ENCODE measurements at places on chromosomes 7 and 10. TPM values are rescaled to one million over a fixed set of nuclear protein-coding genes. Genes with fewer than 3 reads are reported as not detected.

Gene CALML3
- total RNA-seq = not detected

Gene PNLIPRP2
- total RNA-seq = 1.1 TPM

Gene DPYSL4
- 1.8 TPM for total RNA-seq

Gene HOXA11
- total RNA-seq = 6.1 TPM

Gene GRID2IP
- total RNA-seq = not detected

Gene CADPS2
- 9.7 TPM for total RNA-seq

Gene TMEM140
- 55.5 TPM for total RNA-seq

Gene AGAP3
- 86.8 TPM for total RNA-seq

Gene ELN
- total RNA-seq = 95.5 TPM

Gene UBE2D1
- 18.7 TPM for total RNA-seq

Gene OR2A42
- not detected for total RNA-seq

Gene CYP26C1
- 0.22 TPM for total RNA-seq

Gene OR9A2
- not detected for total RNA-seq

Gene PNLIPRP1
- 0.90 TPM for total RNA-seq

Gene PLEKHA1
- total RNA-seq = 27.9 TPM

Gene FXYD4
- not detected for total RNA-seq

Gene GIMAP6
- total RNA-seq = 46.6 TPM

DNA sequence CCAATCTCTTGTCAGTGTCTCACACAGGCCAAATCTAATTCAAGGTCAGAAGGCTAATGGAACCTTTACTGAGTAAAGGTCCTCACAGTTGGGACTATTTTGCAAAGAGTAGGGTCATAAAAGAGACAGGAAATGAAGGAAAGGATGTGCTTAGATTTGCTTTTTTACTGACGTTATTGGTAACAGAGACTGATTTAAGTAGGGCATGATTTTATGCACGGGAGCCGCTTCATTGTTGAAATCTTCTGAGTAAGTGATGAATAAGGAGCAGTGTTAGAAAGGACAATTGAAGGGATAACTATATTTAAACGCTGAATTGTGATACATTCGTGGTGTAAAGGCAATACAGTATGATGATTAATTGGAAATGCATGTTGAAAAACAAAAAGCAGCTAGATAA, 261.5 kb downstream of the MALRD1 start:
- no peak for DNase-seq

DNA sequence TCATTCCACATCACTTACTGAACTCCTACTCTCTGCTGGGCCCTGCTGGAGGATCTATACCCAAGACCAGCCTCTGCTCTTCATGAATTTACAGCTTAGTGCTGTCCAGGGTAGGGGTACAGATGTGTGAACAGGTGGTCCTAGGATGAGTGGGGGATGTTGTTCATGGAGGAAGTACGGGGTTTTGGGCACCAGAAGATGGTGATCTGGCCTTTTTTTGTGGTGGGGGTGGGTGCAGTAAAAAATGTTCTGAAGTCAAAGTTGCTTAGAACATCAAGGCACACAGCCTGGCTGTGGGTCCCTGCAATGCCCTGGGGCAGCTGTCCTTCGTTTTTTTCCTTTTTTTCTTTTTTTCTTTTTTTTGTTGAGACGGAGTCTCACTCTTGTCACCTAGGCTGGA, 34.2 kb upstream of the GNA12 start:
- no peak for DNase-seq

- DNase-seq = no peak
These were observed 142.7 kb upstream of the FZD8 start for GRCh38 chr10:35784751-35785150.

GRCh38 chr10:124212702-124213101, 119.3 kb upstream of the CHST15 start:
- DNase-seq = peak; percentile 45

GRCh38 chr10:112000466-112000865, 183.1 kb downstream of the GPAM start:
- no peak for DNase-seq

DNA sequence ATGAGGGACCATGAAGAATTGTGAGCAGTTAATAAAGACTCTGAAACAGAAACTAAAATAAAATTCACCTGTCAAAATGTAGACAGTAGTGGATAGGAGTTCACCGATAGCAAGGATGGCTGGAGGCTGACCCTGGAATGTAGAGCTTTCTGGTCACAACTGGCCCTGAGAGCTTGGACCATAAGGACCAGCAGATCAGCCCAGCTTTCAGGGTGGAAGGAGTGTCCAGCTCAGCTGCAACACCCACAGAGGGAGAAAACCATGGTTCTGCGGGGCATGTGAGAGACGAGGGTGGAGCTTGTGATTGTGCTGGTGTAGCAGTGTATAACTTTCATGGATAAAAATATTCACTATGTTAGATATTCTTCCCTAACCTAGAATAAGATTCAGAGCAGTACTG, 199.9 kb downstream of the KCND2 start:
- DNase-seq = no peak

GRCh38 chr10:42999385-43000020, 77.4 kb upstream of the RET start:
- peak; percentile 68 for DNase-seq

DNA sequence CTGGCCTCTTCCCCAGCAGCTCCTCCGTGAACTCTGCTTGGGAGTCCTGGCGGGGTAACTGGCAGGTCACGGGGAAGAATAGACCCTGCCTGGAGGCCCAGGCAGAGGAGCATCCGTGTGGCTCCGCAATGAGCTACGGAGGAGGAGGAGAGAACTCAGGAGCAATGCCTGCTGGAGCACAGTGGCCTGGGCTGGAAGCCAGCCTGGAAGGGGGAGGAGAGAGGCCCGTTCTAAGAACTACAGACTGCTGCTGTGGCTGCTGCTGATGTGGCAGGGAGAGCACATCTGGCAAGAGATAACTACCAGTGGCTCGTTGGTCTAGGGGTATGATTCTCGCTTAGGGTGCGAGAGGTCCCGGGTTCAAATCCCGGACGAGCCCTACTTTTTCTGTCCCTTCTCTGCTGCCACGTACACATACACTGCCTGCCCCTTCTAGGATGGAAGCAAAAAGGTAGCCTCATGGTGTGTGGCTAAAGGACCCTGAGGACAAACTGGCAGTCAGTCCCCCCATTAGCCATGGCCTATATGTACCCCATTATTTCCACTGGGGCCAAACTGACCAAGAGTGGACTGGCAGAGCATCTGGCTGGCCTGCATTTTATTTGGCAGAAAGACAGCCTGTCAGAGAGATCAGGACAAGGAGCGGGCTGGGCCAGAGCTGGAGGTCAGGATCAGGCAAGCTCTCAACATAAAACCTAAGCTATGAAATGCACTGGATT, 7.7 kb upstream of the OPN1SW start:
- no peak for DNase-seq

DNA sequence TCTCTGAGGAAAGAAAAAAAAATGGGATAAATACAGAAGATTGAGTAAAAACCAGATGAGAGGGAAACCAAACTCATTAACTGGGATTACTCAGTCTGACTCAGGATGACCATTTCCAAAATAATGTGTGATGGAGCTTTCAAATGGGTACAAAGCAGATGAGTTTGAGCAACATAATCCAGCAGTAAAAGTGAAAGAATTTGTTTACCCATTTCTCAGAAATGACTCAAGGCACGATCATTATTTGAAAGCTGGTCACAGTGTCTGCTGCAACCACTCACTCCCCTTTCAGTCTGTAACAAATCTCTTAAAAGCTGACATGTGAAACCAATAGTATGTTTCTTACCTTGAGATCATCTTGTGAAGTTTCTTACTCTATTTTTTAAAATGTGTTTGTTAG, 104.7 kb upstream of the KLF14 start:
- no peak for DNase-seq

- no peak for DNase-seq
These were observed 33.3 kb downstream of the CTBP2 start for GRCh38 chr10:125127110-125127509.

- peak; percentile 93 for DNase-seq
These were observed 97.5 kb downstream of the FAM53B start for GRCh38 chr10:124646483-124647352.

GRCh38 chr7:51262796-51263531, 53.6 kb downstream of the COBL start:
- DNase-seq = no peak

GRCh38 chr10:117350909-117351308, 24.3 kb downstream of the PDZD8 start:
- no peak for DNase-seq

DNA sequence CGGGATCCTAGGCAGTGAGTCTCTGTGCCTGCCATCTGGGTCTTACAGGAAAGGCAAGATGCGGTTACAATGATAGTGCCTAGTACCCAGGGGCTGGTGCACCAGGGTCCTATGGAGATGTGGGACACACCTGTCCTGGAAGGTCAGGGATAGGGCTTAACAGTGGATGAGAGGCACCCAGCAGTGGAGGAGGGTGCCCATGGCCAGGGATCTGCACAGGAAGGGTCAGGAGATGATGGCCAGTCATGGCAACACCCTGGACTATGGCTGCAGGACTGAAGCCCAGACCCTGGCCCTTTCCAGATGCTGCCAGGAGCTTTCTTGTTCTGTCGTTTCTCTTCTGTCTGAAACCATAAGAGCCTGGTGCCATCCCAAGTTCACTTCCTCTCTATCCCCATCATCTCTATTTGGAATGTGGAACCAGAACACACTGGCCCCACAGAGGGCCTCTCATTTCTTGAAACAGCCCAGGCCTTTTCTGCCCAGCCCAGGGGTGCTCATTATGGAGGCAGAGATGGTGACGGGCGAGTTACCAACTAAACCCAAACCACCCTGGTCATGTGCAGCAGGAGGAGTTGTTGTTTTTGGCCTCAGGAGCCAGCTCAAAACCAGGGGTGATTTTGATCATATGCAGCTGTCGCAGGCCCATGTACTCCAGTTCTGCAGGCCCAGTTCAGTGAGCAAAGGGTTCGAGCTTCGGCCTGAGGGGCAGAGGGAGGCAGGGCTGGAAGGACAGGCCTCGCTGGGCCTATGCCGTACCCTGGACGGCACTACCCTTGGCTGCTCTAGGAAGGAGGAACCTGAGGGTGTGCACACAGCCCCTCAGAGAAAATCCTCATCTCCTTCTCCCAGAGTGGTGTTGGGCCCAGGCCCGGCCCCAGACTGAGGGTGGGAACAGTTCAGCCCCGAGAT, 52.6 kb upstream of the GDF10 start:
- peak; percentile 65 for DNase-seq

GRCh38 chr10:50551894-50552293, 71.9 kb downstream of the SGMS1 start:
- no peak for DNase-seq

GRCh38 chr7:97298561-97298960, 181.1 kb downstream of the SDHAF3 start:
- DNase-seq = no peak

DNA sequence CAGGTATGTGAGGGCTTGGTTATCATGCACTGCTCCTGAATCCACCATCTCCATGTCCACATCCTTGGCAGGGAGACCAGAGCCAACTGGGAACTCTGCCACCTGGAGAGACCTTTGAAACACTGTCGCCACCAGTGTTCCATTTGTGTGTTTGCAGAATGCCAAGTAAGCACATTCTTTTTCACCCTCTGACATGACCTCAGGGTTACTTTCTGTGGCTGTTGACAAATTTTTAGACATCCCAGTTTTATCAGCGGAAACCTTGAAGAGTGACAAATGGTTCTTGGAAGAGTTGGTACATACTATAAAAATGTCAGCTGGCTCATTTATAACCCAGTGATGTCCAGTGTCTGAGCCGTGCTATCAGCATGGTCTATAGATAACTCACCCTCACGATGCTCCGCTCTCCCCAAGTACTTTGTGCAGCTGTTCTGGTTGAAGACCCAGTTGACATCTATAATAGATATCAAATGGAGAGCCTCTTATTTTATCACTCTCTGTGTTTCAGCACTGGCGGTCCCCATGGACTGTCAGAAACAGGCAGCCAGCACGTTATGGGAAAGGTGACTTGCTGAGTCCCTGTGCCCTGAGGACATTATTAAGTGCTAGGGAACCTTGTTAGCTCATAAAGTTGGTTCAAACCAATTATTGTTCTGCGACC, 563.1 kb upstream of the GALNT17 start:
- DNase-seq = no peak

DNA sequence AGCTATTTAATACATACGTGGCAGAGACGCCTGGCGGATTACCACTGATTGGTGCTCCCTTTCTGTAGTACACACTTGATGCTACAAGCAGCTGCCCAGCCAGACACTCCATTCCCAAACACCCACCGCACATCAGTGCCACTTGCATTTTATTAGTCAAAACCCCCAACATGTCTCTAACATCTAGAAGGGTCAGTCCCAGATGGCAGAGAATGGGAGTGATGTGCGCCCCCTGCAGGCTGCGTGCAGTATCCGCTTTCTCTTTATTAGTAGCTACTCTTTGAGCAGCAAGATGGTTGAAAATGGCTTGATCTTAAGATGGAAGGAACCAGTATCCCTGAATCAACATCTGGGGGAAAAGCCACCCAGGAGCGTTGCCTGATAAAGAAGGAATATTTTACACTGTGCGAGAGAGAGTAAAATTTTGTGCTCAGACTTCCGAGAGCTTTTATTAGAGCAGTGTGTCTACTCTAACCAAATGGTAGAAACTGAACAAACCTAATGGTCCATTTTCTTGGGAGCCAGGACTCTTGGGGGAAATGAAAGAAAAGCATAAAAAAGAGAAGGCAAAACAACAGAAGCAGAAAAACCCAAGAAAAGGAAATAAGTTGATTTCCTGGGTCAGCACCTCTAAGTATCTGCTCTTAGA, 78.3 kb downstream of the ST8SIA6 start:
- no peak for DNase-seq

DNA sequence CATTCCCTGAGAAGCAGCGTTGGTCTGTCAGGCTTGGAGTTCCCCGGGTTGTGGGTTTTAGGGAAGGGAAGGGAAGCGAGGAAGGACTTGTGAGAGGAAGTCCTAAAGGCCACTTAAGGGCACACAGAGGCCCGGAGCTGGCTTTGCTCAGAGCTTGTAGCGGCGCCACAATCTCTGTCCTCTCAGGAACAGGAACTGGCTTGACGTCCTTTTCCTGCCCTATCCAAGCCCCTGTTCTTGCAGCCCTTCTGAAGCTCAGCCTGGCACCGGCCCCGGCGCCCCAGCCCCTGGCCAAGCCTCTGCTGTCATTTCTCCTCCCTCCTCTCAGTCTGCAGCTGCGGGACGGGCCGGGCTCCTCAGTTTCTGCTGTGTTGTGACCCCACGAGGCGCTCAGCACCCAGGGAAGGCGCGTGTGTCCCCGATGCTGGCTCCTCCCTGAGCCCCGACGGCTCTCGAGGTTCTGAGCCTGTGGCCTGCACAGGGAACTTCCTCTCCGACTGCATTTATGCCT, at the start of gene GIMAP8:
TSS of gene GIMAP8 (plus strand) at position 140 of the 511 bp plus-strand sequence. CDS start 16,069 bp downstream, outside the sequence.
- peak; percentile 92 for DNase-seq

DNA sequence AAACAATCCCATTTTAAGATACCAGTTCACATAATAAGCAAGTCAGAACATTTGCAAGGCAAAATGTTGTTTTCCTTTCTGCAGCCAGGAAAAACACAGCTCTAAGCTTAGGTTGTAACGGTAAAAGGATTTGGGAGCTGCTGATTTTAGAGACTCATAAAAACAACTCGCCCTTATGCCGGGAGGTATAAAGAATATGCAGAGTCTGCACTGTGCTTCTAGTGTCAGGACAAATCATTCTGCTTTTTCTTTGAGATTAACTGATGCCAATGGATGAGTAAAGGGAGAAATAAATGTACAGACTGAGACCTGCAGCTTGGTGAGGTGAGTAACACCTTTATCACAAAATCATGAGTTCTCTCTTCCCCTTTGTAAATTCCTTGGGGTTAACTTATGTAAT, 2.0 kb upstream of the SFR1 start:
- no peak for DNase-seq

GRCh38 chr10:26550774-26551526, 112.8 kb downstream of the APBB1IP start:
- DNase-seq = no peak

- DNase-seq = peak; percentile 64
These were observed 951.1 kb upstream of the ZNF722 start for GRCh38 chr7:63047546-63047945.
